ENCODE measurements at places on chromosomes 1 and 21.
A peak's percentile ranks its signal among the peaks of the same experiment; 100 is the strongest.

DNA sequence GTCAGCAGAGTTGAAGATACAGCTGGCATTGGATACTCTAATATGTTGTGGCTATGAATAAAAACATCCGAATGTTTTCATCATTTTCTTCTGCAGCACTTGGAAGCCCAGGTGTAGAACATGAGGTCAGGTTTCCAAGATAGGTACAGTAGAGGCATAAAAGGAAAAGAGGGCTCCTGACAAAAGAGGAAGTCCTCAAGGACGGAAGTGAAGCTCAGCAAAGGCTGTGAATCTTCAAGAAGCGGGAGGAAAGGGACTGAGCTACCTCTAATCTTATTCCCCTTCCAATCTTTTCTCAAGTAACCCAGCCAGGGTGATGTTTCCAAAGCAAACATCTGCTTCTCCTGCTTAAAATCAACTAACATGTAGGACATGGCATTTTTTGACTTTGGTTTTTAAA is 4.4 kb upstream of the PIK3C2B start:
- DNase-seq = no peak

DNA sequence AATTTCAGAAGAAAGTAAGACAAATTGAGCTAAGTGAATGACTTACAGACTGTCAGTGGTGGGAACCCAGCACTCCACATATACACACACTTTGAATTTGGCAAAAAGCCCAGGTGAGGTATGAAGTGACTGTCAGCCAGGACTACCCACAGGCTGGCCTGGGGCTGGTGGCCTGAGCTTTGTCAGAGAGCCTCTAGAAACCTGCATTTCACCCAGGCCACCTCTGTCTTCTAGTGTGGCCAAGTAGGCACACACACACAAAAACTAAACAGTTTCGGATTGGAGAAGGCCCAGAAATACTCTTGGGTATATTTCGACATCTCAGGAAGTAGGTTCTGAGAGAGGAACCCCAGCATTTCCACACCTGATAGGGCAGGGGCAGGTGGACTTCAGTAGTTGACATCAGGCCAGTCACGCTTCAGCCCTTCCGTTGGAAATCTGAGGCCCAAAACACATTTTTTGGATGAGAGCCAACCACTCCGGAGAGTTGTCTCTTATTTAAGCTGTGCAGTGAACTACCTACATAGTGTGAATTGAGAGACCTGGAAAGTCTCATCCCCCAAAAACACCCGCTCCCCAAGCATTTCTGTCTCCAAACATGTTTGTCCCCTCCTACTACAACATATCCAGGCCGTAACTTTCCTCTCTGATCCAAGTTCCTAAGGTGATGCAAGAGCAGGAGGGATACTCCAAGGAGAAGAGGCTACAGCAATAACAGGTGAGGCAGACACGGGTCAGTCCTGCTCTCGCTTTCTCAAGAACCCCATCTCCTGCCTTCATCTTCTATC is 167.2 kb upstream of the PROX1 start:
- DNase-seq = no peak

DNA sequence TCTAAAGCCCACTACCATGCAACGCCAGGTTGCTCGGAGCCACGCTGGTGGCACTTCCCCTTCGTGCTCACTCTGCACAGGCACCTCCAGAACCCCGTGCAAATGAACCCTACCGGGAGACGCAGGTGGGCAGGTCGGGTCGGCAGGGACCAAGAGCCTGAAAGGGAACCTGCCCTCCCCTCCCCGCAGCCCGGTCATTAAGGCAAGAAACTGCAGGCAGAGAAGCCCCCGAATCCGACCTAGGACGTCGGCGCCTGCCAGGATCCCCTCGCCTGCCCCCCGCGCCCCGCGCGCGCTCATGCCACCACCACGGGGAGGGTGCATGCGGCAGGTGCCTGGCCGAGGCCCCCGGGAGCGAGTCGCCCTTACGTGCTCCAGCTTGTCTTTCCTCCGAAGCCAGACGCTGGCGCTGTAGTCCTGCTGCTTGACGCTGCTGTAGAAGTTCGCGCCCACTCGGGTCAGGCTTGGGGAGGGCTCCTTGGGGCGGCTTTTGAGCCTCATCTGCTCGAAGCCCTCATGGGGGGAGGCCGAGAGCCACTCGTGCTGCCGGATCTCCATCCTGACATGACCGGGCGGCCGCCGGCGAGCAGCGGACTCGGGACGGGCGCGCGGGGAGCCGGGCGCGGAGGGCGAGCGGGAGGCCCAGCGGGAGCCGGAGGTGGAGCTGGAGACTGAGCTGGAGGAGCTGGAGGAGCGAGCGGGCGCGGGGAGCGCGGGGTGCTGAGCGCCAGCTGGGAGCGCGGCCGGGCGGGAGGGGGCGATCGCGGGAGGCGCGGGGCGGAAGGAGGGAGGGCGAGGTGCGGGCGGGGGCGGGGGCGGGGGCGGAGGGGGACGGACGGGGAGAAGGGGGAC is 552 bp downstream of the PLD5 start:
- no peak for DNase-seq

DNA sequence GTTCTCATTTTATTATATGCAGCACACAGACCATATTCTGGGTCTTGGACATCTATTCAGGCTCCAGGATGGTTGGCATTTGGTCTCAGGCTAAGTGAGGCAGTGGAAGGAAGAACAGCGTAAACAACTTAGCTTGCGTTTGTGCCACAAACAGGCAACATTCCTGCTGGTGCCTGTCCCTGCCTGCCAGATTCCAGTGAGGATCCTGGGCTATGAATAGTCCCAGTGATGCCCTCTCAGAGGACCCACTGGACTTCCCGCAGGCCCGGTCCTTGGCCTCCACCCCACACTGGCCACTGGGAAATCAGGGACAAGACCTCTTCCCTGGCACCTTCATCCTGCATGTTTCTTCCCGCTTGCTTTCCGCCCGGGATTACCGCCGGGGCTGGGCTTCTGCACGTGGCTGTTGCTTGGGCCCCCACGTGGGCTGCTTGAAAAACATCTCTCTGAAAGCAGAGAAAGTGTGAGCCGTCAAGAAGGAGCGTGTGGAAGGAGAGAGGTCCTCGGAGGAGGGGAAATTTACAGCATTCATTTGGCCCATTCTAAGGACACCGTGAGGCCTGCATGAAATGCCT is 145.1 kb upstream of the WNT4 start:
- no peak for DNase-seq

GRCh38 chr1:92459871-92460320 is 26.8 kb downstream of the GFI1 start:
- DNase-seq = no peak

- no peak for DNase-seq
These were observed 315.4 kb downstream of the SPATA17 start for GRCh38 chr1:217946511-217946910.

DNA sequence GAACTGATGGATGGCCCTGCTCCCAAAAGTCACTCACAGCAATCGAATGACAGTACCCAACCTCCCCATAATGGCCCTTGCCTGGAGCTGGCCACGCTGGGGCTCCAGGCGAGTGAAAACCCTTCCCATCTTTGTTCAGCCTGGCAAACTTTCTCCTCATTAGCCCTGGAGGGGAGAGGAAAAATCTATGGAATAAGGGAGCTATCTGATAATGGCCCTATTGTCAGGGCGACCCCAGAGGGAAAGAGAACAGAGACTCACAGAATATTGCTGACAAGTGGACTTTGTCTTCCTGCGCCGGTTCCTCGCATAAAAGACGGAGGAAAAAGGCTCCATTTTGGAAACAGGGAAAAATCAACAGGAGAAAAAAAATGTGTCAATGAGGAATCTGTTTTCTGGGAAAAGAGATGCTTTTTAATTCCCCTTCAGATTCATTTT is 13.0 kb upstream of the ARHGEF16 start:
- DNase-seq = no peak

DNA sequence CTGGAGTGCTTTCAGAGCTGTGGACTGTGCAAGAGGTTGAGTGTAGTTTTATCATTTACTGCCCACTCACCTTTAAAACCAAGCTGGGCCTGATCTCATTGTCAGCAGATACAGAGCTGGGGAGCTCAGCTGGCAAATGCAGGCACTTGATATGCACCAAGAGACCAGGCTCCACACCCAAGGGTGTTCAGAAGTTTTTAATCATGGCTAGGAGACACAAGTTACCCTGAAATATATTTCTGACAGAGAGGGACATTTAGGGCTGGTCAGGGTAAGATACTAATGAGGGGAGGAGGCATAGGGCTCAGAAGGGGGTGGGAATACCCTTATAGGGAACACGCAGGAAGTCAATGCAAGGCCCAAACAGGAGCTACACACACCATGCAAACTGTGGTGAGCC is 153.7 kb downstream of the ELAVL4 start:
- no peak for DNase-seq

DNA sequence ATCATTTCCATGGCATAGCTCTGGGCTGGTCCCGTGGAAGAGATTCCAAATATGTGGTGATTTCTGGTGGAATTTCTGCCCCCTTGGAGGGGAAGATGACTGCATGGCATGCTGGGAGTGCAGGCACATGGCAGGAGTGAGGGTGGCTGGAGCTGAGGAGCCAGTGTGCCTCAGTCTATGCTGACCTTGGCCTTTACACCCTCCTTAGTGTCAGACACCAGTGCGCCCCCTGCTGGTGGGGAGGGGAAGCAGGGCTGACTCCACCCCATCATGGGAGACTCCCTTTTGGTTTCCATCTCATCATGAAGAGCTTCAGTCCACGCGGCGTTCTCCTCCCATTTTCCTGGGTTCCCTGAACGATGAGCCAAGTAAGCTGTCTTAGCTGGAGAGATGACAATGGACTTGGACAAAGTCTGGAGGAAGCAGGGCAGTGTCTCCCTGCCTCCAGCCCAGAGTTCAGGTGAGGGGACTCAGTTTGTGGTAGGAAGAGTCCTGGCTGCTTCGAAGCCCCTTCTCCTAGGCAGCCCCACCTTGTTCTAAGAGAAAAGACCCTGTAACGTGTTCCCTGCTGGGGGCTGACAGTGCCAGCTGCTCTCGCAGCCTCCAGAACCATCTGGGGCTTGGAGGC is 10.3 kb downstream of the ALX3 start:
- DNase-seq = peak; percentile 44

- no peak for DNase-seq
These were observed 226.6 kb upstream of the ZRANB2 start for GRCh38 chr1:71307451-71307850.

GRCh38 chr1:8457760-8458381 is 140.0 kb downstream of the SLC45A1 start:
- DNase-seq = no peak

DNA sequence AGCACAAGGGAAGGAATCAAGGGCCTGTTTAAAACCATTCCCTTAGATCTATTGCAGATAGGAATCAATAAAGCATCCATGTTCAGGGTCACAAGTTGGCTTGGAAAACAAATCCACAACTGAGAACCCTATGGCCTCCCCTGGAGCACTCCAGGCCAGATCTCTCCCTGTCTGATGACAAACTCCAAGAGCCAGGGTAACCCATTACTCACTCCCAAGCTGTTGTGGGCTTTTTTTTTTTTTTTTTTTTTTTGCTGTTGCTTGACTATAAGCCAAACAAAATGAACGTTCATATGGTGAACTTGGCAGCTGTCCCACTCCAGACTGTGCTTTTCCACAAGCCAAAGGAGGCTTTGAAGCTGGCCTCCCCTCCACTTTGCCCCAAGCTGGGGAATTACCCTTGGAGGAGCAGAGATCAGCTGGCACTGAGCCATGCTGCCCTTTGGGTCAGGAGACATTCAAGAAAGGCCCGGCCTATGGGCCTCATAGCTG is 35.7 kb upstream of the VAV3 start:
- DNase-seq = no peak

- no peak for DNase-seq
These were observed 89.6 kb downstream of the RERE start for GRCh38 chr1:8727809-8728213.

DNA sequence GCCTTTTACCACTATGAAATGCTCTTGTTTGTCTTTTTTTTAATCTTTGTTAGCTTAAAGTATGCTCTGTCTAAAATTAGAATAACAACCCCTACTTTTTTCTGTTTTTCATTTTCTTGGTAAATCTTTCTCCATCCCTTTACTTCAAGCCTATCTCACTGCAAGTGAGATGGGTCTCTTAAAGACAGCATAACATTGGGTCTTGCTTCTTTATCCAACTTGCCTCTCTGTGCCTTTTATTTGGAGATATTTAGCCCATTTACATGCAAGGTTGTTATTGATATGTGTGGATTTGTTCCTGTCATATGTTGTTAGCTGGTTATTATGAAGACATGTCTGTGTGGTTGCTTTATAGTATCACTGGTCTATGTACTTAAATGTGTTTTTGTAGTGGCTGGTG is 41.3 kb upstream of the SSX2IP start:
- no peak for DNase-seq

DNA sequence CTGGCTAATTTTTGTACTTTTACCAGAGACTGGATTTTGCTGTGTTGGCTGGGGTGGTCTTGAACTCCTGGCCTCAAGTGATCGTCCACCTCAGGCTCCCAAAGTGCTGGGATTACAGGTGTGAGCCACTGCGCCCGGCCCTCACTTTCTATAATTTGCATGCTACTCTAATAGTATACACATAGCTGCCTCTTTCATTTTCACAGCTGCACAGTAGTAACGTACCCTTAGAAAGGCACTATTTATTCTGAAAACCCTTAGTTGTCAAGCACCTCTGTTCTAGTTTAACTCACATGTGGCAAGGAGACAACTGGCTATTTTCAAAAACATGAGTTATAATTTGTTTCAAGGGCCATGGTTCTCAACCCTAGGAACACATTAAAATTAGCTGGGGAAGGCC is 17.2 kb downstream of the TPM3 start:
- no peak for DNase-seq

- no peak for DNase-seq
These were observed 9.9 kb upstream of the TSNAX start for GRCh38 chr1:231518485-231519034.

DNA sequence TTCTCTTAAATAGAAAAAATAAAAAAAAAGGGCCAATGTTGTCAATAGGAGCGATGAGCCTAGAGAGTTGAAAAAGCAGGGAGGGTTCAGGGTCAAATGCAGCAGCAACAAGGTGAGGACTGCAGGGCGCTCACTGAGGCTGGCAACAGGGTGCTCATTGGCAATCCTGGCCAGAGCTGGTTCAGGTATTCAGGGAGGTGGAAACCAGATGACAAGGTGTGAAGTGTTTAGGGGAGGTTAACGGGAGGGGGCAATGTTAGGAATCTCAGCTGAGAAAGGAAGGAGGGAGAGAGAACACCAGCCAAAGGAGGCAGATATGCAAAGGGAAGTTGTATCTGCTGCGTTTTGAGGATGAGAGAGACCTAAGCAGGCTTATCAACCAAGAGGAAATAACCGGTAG is 129.8 kb upstream of the DAB1 start:
- DNase-seq = no peak

- DNase-seq = no peak
These were observed 4.7 kb downstream of the TMEM54 start for GRCh38 chr1:32896451-32896850.

GRCh38 chr1:149949911-149950310 is 13.2 kb upstream of the MTMR11 start:
- DNase-seq = no peak

DNA sequence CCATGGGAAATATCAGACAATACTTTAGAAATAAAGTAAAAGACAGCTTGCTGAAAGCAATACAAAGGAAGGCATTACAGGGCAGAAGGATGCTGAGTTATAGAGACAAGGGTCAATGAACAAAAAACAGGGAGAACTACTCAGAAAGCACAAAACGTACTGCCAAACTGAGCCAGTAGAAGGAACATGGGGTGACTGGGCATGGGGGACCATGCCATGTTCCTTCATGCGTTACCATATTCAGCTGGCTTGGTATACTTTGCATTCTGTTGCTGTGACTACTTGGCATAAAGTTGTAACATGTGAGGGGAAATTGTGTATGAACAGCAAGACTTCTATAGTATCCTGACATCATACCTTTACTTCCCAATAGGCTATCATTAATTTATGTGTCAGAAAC is 358.6 kb upstream of the LYPLAL1 start:
- DNase-seq = no peak

- no peak for DNase-seq
These were observed 156.7 kb upstream of the NEGR1 start for GRCh38 chr1:72439036-72439435.
